ENCODE measurements at places on chromosomes 3 and 15.
A peak's percentile ranks its signal among the peaks of the same experiment; 100 is the strongest.

GRCh38 chr3:128698211-128699047, 27.6 kb upstream of the RAB7A start:
- DNase-seq: peak; percentile 21

GRCh38 chr15:69679623-69680228, 227.1 kb downstream of the RPLP1 start:
- peak; percentile 56 for DNase-seq

DNA sequence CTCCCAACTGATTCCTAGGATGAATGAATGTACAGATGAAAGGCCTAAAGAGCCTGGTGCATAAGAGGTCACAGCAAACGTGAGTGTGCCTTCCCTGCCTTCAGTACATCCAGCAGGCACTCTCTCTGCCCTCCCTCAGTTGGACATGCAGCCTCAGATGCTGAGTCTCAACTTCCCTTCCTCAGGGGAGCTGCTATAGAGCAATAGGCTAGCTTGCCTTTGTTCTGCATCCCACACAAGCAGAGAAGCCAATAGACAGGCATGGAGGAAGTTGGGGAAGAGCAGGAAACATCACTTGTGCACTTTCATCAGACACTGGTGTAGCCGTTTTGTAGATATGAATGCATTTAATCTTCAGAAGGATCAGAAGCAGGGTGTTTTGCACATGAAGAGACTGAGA, 147.5 kb upstream of the THBS1 start:
- DNase-seq: no peak

DNA sequence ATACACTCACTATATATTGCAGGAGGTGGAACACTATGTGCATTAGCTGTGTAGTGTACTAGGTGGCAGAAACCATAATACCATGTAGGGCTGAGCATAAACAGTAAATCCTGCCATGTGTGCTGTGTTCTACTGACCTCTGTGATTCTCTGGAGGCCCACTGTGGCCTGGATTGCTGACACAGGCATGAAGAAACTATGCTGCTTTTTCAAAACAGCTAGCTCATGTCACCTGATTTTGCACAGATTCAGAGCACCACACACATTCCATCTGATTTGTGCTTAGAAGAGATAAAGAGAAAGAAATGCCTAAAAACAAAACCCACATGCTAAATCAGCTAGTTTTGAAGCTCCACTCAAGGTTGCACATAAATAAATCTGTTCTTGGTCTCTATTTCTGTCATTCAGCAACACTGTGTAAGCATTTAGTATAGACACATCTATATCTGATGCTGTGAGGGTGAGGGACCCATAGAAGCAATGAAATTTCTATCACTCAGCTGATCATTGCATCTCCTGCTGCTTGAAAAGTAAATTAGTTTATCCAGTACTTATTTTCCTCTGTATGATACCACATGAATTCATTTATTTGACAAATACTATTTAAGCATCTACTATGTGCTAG, 1007.7 kb upstream of the SEMA6D start:
- DNase-seq: no peak

DNA sequence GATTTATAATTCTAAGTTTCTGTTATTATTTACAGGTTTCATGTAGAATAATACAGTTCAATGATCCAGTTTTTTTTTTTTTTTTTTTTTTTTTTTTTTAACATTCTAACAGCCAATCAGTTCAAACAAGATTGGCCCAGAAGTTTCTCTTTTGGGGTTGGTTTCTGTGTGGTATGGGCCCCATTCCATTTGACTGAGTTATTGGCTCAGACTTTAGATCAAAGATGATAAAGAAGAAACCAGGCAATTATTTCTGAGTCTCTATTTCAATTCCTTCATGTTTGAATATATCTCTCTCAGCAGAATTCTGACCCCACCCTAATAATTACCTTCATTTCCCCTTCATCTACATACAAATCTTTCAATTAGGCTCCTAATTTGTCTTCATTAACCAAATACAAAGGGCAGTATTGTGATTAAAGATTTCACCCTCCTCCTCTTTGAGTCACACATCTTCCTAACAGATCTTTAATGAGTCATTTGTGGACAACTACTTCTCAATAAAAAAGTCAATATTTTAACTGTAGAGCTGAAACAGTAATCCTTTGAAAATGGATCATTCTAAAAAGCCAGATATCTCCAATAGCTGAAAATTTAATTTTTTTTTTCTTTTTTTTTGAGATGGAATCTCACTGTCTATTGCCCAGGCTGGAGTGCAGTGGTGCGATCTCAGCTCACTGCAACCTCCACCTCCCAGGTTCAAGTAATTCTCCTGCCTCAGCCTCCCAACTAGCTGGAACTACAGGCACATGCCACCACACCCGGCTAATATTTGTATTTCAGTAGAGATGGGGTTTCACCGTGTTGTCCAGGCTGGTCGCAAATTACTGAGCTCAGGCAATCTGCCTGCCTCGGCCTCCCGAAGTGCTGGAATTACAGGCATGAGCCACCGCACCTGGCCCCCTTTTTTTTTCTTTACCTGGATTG, 878.8 kb downstream of the NAALADL2 start:
- DNase-seq: no peak
